AG08395 (cell line): ENCODE measurements at places on chromosomes 1 and 21.
A peak's percentile ranks its signal among the peaks of the same experiment; 100 is the strongest.

DNA sequence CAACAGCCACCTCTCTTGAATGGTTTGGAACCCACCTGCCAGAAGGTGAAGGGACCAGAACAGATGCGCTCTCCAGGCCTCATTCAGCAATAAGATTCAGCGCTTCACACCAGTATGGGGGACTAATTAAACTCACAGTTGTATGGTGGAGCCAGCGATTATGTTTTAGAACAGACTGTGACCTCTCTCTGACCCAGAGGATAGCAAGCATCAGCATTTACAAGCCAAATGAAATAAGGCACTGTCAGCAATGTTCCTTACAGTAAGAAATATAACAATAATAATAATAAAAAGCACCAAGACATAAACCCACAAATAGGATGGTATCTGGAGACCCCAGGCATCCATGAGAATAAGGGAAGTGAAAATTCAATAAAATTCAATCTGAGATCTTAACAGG lies 6.9 kb upstream of the CDC42BPA start:
- no peak for DNase-seq

DNA sequence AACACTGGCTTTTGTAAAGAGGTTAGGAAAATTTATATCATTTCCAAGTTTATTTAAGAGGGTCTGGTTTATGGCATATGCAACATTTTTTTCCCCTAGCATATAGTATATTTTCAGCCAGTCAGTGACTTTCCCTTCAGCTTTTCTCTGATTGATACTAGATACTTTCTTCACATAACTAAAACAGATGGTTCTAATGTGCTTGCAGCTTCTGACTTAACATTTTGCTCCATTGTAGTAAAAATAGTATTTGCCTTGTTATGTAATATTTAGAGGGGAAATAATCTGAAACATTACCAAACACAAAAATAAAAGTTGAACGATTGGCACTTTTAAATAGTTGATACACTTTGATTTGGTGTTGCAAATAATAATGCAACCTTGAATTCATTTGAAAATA lies 191.7 kb downstream of the GPR52 start:
- no peak for DNase-seq

- no peak for DNase-seq
These were observed 97.7 kb downstream of the POFUT2 start for GRCh38 chr21:45190013-45190412.

DNA sequence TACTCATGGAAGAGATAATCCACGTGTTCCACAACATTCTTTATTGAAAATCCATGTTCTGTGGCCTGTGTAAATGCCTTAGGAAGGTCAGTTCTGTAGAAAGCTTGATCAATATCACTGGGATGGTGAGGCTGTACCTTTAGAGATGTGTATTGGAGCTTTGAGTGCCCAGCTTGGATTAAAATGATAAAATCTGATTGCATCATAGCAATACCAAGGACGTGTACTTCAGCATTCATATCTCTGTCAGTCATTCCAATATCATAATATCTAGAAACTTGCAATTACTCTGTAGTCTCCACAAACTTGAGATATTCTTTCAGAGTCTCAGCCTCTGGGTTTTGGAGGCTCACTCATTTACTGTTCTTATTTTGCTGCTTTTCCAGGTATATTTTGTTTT lies 31.6 kb downstream of the IFI44 start:
- DNase-seq, result no peak

- DNase-seq, result no peak
These were observed 42.1 kb downstream of the TFF3 start for GRCh38 chr21:42272984-42273600.

DNA sequence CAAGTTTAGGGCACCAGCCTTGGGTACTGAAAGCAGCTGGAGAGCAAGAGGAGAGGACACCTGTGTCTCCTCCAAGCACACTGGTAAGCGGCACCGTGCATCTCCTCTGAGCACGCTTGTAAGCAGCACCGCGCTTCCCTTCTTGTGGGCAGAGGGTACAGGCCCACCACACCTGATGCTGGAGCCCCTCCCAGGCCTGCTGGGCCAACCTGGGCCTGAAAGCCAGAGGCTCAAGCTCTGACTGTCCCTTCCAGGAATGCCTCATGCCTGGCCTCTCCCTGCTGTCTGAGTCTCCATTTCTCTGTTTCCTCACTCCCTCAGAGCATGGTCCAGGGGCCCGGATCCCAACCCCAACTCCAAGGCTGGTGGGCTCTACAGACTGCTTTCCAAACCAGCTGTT lies 25.9 kb downstream of the DMBX1 start:
- DNase-seq, result no peak

- DNase-seq, result peak; percentile 64
These were observed 245.9 kb downstream of the DISC1 start for GRCh38 chr1:231872461-231872910.

DNA sequence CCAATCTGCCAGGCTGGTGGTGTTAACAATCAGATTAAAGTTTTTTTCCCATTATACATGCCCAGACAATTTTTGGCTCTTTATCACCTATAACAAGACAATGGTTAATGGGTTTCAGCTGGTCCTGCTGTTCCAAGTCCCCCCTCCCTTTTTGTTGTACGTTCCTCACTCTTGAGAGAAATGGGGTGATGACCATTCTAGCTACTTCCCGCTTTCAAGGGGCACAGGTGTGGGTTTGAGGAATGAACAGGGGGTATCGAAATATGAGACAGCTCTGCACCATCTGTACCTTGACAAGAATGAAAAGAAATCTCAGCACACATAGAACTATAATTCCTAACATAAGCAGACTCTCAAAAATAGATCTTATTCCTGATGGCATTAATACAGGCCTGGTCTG lies 326.8 kb downstream of the PTPRU start:
- DNase-seq, result no peak

GRCh38 chr1:11071463-11072215 lies 11.8 kb upstream of the SRM start:
- DNase-seq, result no peak

GRCh38 chr1:87155170-87155569 lies 173.5 kb upstream of the LMO4 start:
- no peak for DNase-seq

DNA sequence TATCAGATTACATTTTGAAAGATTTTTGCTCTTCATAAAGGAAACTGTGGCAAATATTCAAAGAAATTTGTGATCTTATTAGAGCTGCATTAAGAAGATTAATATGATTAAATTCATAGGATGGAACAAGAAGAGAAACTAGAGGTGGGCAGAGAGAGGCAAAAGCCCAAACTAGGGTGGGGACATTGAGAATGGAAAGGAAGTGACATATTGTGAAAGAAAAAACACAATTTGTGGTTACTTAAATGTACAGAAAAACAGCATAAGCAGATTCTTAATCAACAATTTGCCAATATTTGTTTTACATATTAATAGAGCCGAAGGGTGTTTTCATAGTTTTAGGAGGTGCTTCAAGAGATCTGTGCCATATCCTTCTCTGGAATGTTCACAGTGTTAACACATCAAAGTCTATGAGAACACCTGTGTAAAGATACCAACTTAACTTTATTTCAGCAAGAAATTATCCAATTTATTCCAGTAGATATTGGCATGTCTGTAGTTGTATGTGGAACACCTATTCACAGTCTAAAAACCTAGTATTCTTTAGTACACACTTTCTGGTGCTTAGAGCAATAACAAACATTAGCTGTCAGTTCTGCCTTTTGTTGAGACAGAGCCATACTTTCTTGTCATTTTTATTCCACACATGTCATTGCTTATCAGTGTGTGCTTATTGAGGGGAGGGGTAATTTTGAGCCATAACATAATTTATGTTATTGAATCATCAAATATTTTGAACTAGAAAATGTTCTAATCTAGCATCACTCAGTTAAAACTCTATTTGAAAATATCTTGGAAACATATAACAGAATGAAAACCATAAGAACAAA lies 401.5 kb downstream of the PTPRC start:
- no peak for DNase-seq

DNA sequence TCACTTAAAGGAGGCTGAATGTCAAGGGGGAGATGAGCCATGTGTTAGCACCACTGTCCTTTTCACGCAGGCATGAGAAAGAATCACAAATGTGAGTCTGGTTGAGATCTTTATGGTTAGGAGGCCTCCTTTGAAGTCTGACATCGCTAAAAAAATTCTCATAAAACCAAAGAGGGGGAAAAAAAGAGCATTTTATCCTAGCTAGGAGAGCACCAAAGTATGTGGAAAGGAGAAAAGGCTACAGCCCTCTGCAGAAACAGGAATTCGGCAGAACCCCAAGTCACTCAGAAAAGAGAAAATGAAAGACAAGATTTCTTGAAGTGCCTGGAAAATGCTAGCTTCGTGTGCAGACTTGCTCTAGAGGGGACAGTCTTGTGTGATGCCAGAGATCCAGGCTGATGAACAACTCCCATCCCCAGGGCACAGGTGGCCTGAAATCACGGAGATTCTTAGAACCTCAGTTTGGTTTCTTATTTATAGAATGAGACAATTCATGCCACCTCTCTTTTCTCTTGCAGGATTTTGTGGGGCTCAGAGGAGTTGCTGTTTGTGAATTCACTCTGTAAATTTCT lies 61.5 kb downstream of the RUNX1 start:
- no peak for DNase-seq

DNA sequence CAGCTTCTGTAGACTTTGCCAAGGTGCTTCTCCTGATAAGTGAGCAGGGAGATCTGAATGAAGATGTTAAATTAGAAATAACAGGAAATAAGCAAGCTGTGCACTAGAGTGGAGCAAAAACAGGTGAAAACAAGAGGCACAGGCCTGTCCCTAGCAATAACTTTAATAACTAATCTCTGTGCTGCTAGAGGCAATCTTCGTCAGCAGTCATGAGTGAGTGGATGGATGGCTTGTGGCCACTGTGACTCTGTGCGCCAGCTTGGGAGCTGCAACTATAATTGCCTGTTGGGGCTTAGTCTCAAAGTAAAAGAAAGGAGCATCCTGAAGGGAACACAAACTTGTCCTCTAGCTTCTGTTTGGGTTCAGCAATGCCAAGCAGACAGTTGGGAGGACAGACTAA lies 240.3 kb downstream of the HHIPL2 start:
- DNase-seq, result no peak

- DNase-seq, result no peak
These were observed 15.7 kb downstream of the PTPN22 start for GRCh38 chr1:113855630-113856400.

GRCh38 chr1:248791010-248791409 lies 34.7 kb downstream of the SH3BP5L start:
- DNase-seq, result no peak

GRCh38 chr1:182615468-182616129 lies 11.4 kb upstream of the RGS16 start:
- no peak for DNase-seq

- DNase-seq, result no peak
These were observed 3.7 kb upstream of the IRF6 start for GRCh38 chr1:209809611-209810010.

GRCh38 chr1:216310776-216311175 lies 112.5 kb downstream of the USH2A start:
- no peak for DNase-seq

GRCh38 chr21:42653231-42654061 lies at the start of gene PDE9A:
PDE9A (plus strand) TSS chr21:42653621; CDS start chr21:42653815, 194 bp downstream.
- DNase-seq, result no peak

DNA sequence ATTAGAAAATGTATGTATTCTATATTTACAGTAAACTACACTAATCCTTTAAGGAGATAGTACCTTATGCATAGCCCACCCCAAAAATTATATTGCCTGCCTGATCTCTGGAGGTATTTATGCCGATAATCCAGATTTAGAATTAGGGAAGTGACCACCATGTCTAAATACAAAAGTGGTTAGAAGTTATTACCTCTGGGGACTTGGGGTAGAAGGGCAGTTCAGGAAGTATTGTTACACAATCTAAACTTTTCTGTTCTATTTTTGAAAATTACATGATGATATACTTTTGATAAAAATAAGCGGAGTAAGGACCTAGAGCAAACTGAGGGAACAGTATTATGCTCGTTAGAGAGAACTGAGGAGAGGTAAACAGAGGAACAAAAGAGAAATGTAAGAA lies 90.5 kb upstream of the ZP4 start:
- no peak for DNase-seq

- DNase-seq, result no peak
These were observed 123.1 kb downstream of the AKT3 start for GRCh38 chr1:243726806-243727502.

GRCh38 chr1:160238408-160238807 lies 23.9 kb downstream of the DCAF8 start:
- DNase-seq, result no peak
